Stimulated activated CD4-positive, alpha-beta T cell treated with anti-CD3 and anti-CD28 coated beads, Interleukin-4, amount 100 ng/mL, for 4 hours (primary cell): ENCODE measurements at places on chromosomes 7 and 10.
A peak's percentile ranks its signal among the peaks of the same experiment; 100 is the strongest.

DNA sequence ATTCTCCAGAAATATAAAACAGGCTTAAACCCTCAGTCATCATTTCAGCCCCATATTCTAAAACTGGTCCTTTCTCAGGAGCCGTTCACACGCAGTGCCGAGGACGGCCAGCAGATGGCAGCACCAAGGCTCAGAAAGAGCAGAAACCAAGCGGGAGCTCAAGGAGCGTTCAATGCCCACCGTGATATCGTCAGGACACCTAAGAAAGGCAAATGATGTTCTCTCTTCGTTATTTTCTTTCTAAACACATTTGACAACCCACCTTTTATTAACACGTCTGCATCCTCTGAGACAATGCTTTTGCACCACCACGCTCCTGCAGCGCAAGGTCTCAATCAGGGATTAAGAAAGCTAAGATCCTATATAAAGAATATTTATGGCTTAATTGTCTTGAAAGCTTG, 45.7 kb upstream of the RBM33 start:
- DNase-seq, result peak; percentile 68

GRCh38 chr7:151012911-151013347, 11.4 kb downstream of the ATG9B start:
- DNase-seq, result no peak

DNA sequence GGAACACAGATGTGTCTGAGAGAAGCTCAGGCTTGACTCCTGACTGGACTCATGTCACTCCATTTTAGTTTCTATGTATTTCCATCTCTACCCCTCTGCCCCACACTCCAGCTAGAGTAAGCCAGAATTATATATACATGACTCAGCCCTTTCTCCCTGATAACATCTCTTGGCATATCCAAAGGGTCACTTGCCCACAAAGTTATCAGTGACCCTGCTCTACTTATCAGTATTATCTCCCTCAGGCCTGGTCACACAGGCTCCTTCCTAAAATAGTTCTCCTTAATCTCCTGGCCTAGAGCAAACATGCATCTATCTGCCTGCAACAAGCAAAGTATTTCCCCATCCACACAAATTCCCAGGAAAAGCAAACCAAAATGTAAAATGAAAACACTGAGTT, 598.3 kb downstream of the SUGCT start:
- DNase-seq, result no peak

- DNase-seq, result no peak
Measured at GRCh38 chr7:44535348-44536064, 5.6 kb downstream of the NPC1L1 start.

- no peak for DNase-seq
Measured at GRCh38 chr7:5831196-5831595, 49.4 kb upstream of the OCM start.

DNA sequence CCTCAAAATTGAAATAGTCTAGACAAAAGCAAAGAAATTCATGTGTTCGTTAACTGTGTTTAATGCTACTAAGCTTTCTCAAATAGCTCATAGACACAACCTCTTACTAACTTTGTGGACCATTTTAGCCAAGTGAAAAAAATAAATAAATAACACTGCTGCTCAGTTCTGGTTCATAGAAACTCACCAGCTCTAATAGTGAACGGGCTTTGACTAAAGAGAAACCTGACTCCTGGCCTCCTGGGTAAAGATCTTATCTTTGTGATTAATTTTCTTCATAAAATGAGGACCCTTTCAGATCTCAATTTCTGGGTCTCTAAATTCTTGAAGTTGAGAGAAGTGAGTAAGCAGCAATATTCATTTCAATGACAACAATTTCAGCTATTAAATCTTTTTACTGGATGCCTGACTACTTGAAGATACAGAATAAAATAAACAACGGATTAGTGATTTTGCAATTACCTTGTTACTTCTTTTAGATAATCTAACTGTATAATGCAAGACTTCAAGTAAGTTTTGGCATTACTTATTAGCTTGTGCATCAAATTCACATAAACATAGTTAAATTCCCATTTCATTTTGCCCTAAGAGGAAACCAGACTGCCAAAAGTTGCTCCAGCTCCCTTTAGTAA, 3.1 kb downstream of the CADPS2 start:
- no peak for DNase-seq

DNA sequence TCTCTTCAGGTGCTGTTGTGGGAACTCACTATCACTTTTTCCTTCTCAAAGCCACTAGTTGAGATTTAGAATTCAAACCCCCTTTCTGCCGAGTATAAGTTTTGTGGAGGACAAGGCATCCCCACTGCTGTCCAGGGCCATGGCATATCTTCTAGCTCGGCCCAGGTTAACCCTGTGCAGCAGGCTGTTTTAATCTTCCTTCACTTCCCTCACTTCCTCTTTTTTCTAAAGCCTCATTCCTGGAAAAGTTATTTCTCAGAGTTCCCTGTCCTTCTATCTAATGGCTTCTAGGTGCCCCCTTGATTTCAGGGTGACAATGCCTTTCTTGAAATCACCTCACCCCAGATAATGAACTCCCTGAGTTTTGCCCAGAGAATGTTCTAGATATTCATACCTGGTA, 222.3 kb downstream of the SNX10 start:
- no peak for DNase-seq
